ENCODE measurements at places on chromosomes 13 and 19.
A peak's percentile ranks its signal among the peaks of the same experiment; 100 is the strongest.

DNA sequence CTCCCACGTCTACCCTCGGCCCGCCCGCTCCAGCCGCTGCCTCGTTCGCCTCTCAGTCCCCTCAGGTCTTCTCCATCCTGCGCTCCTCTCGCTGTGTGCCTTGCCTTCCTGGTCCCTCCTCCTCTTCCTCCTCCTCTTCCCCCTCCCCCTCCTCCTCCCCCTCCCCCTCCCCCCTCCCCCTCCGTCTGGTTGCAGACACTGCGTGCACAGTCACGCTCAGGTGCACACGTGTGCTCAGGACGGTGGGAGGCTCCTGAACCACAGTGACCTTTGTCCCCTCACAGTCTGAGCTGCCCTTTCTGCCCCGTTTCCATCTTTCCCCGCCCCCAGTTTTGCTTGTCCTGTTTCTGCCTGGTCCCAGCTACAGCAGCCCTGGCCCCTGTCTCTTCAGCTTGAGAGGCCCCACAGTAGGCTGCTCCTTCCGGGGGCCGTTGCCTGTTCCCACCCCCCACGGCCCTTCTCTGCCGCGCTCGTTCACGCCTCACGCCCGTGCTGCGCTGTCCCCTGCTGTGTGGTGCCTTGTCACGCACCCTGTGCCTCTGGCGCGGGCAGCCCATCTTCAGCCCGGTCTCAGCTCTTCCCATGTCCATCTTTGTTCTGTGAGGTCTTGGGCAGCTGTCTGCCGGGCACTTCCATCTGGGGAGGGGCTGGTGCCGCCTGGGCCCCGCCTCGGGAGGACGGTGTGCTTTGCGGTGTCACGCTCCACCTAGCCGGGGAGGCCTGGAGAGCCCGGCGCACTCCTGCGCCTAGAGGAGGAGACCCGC, 13.8 kb upstream of the RPS15 start:
- DNase-seq: no peak

GRCh38 chr13:93108111-93108601, 118.5 kb upstream of the GPC6 start:
- DNase-seq: no peak

GRCh38 chr13:108981407-108981806, 352.0 kb downstream of the MYO16 start:
- DNase-seq: no peak

DNA sequence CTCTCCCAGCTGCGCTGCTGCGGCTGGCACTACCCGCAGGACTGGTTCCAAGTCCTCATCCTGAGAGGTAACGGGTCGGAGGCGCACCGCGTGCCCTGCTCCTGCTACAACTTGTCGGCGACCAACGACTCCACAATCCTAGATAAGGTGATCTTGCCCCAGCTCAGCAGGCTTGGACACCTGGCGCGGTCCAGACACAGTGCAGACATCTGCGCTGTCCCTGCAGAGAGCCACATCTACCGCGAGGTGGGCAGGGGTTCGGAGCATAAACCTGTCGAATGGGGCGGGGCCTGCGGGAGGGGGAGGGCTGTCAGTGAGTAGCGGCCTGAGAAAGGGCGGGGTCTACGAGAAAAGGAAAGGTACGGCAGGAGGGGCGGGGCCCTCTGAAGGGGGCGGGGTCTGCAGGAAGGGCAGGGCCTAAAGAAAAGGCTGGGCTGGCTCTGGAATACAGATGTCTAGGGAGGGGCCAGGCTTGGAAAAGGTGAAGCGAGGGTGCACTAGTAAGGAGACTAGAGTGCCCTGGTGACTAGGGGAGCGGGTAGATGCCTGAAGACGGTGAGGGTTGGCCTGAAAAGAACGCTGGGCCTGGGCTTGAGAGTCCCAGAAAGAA, 3.6 kb downstream of the CD37 start:
- DNase-seq: no peak

DNA sequence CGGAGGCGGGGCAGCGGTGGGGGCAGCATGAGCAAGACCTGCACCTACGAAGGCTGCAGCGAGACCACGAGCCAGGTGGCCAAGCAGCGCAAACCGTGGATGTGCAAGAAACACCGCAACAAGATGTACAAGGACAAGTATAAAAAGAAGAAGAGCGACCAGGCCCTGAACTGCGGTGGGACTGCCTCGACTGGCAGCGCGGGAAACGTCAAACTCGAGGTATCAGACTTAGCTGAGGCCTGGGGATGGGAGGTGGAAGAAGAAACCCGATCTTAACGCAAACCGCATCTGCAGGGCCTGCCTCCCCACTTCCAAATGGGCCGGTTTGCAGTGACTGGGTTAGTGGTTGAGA, 693 bp downstream of the RFXAP start:
- DNase-seq: no peak

DNA sequence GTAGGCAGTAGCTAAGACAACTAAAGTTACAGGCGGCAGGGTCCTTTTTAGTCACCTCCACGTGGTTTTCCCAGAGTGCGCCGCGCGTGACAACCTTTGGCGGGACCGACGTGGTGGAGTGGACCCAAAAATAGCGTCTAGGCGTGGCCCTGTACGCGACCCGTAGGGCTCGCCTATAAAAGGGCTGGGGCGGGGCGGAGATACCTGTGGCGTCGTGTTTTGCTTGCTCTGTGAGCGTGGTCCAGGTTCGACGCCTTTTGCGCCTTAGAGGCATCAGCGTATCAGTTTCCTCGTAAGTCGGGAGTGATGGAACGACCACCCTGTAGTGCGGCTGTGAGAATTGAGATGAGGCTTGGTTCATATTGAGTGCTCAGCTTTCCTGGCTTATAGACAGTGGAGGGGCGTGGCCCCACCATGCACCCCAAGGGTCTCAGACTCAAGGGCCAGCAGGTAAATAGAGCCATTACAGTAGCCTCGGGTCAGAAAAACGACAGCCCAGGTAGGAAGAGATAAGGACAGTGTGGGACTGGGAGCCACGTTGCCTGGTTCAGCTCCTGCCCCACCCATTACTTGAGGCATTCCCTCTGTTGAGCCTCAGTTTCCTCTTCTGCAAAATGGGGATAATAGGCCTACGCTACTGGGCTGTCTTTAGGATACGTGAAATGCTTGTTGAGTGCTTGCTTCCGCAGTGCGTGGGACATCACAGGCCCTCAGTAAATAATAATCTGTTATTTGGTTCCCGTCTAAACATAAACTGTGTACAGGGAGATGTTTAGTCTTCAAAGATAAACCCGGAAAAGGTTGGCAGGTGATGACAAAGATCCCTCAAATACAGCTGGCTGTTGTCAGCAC, 693 bp upstream of the TMED1 start:
- DNase-seq: peak; percentile 51

- no peak for DNase-seq
Observed at GRCh38 chr19:55319785-55320184, 5.4 kb downstream of the TMEM150B start.

GRCh38 chr13:65803530-65804392, 1426.4 kb downstream of the PCDH9 start:
- DNase-seq: no peak

DNA sequence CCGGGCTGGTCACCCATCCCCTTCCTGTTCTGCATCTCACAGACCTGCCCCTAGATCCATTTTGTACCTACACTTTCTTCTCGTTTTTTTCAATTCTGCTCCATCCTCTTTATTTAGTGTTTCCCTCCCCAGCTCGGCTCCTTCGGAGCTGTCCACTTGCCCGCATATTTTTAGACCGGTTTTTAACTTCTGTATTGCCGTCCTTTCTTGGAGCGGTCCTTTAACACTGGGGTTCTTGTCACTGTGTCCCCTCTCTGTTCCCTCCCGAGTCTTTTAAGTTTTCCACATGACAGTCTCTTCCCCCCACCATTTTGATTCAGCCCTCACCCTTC, 1.7 kb downstream of the ARHGAP35 start:
- no peak for DNase-seq

DNA sequence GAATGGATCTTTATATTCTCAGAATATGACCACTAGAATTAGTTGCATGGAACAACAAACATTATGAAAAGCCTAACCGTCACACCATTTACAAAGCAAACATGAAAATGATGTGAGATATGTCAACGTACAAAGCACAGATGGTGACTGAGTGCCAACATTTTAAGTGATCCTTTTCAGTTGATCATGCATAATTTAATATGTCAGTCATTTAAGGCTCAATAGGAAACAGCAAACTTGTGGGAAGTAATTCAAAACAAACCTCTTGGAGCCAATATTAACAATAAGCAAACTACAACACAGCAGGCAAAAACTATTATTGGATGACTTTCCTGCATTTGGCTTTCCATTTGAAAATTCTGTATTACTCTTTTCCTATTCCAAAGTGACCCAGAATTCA, 277.6 kb downstream of the SLITRK6 start:
- DNase-seq: no peak

All from activated naive CD8-positive, alpha-beta T cell treated with anti-CD3 and anti-CD28 coated beads, Interleukin-2, amount 50 U/mL, for 16 hours (primary cell).